ENCODE measurements at places on chromosomes 13 and 19. TPM values are rescaled to one million over a fixed set of nuclear protein-coding genes. Genes with fewer than 3 reads are reported as not detected.

Gene GPX4
- 243 TPM for total RNA-seq

Gene ZNF154
- 6.0 TPM for total RNA-seq

Gene MCOLN1
- 16.0 TPM for total RNA-seq

- DNase-seq: no peak
Observed at GRCh38 chr19:55239004-55239403, 10.4 kb upstream of the TMEM86B start.

DNA sequence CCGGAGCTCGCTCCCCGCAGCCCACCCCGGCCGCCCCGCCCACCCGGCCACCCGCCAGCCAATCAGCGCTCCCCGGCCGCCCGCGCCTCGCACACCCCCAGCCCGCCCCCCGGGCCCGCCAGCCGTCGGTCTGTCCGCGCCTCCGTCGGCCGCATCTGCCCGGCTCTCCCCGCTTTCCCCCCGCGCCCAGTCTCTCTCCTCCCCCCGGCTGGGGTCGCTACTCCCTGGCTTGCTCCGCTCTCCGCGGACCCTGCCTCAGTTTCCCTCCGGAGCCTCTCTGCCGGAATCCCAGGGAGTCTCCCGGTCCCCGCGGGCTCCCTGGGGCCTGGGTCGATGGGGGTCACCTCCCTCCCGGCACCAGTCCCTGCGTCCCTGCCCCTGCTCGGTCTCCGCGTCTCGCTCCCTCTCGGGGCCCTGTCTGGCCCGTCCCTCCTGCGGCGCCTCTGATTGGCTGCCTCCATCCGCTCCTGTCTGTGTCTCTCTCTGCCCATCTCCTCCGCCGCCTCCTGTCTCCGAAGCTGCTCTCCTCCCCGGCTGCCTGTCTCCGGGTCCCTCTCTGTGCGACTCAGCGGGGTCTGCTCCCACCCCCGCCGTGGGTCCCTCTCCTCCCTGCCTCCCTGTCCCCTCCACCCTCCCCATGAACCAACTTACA lies 484 bp downstream of the IL11 start:
- DNase-seq: no peak

DNA sequence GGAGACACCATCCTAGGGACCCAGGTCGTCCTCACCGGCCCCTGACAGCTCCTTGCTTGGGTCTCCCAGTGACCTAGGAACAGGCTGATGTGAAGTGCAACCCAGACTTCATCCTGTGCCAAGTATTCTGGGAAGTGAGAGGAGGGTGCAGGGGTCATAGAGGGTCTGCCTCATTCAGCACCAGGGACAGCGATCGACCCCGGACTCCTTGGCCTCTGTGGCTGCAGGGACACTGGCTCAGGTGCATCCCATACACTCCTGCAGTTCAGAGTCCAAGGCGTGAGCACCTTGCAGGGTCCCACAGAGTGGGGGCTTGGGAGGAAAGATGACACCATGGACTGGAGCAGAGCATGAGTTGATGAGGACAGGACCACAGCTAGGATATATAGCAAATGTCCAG lies 10.0 kb upstream of the OR10H2 start:
- DNase-seq: no peak

- DNase-seq: no peak
Observed at GRCh38 chr19:38033658-38034491, 126.9 kb downstream of the SIPA1L3 start.

- no peak for DNase-seq
Observed at GRCh38 chr19:17328517-17329365, 5.9 kb downstream of the ANO8 start.

DNA sequence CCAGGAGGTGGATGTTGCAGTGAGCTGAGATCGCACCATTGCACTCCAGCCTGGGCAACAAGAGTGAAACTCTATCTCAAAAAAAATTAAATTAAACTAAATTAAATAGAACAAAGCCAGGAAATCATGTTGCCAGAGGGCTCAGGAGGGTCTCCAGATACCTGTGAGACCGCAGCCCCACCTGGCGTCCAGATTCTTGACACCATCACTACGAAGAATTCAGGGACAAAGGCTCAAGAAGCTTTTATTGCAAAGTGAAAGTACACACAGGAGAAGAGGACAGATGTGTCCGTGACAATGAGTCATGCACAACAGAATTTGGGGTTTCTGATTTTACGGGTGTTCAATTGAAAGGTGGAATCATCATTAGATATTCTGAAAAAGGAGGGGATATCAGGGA lies 76.6 kb downstream of the STOML3 start:
- no peak for DNase-seq

DNA sequence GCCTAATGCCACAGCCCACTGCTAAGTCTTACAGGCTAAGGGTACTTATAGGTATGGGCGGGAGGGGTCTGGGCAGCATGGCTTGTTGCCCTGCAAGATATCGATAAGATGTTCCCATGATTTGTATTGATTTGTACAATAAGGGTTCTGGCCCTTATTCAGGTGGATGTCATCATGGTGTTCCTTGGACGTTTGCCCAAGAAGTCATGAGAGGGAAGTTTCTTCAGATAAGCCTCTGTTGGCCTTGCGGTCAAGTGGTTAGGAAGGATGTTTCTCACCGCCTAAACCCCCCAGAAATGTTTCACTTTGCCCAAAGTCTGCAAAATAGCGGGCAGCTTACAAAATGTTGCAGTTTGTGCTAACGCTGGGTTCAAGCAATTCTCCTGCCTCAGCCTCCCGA lies 7.3 kb downstream of the PARP4 start:
- no peak for DNase-seq

All from cardiac septum (tissue), 1 donor.